Ureter (tissue), 1 donor: ENCODE measurements at places on chromosomes 16 and 17. TPM values are rescaled to one million over a fixed set of nuclear protein-coding genes. Genes with fewer than 3 reads are reported as not detected.

GRCh38 chr17:78862073-78863023 lies 21.7 kb upstream of the USP36 start:
- DNase-seq = peak; percentile 86

- no peak for DNase-seq
These were observed 10.2 kb downstream of the NOG start for GRCh38 chr17:56603486-56604238.

The CDRT15L2 gene
- not detected for total RNA-seq

DNA sequence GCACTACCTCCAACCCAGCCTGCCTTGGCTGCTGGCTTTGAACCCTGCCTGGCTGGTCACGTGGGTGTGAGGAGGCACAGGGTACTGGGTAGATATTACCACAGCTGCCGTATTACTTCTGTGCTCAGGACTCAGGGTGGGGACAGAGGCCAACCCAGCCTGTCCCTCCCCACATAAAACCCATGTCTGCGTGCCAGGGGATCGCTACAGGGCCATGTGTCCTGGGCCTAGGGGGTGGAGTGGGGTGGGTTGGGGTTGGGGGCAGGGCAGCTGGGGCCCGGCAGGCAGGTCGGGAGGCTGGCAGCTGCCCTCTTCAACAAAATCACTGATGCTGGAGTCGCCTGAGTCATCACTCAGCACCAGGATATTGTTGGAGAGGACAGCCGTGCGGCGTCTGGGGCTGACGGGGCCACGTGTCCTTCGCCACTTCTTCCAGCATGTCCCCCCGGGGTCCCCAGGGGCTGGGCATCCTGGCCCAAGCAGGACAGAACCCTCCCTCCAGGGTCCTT lies 39.7 kb upstream of the PVALEF start:
- DNase-seq = no peak

- no peak for DNase-seq
These were observed 540 bp upstream of the CD300LF start for GRCh38 chr17:74713171-74713755.

The SCNN1B gene
- 55.8 TPM for total RNA-seq

- no peak for DNase-seq
These were observed 297.7 kb downstream of the SEC14L1 start for GRCh38 chr17:77438241-77439188.
